ENCODE measurements at places on chromosomes 7 and 10.

DNA sequence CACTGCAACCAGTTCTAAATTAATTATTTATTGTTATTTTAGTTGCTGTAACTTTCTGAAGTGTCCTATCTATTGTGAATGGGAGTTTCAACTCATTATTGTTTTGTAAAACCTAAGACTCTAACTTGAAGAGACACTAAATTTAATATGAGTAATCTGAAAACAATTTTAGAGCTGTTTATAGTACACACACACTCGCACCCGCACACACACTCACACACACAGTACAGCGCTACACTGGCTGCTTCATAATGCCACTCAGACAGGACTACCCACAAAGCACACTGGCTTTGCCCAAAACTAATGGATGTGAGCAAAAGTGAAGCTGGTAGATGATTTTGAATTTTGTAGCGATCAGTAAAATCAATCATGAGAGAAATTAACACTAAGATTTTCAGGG lies 238.9 kb upstream of the ETV1 start:
- DNase-seq = no peak

DNA sequence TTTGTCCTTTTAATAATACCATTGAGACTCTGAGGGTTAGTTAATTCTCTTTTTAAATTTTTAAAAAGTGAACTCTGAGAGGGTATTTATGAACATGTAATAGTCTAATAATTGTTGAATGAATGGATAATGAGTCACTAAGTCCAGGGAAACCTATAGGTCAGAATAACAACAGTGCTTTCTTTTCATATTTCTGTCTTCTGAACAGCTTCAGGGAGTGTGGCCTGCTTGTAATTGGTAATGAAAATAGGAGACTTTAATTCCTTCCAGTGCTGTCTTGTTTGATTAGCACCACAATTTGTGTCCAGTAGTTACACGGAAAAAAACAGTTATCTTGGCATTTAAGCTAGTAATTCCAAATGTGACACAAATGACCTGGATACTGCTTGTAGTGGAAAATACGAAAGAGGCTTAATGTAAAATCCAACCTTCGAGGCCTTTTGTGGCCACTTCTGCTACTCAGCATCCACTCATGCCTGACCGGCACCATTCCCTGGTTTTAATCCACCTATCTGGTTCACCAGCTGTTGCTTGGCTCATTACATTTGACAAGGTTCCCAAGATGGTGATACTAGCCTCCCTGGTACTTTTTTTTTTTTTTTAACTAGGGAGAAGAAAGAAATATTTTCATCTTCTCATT lies 149.3 kb upstream of the IMMP2L start:
- DNase-seq = no peak

- DNase-seq = no peak
These were observed 318.0 kb downstream of the PAXIP1 start for GRCh38 chr7:154684666-154685563.

- DNase-seq = no peak
These were observed 334.0 kb upstream of the LRRTM3 start for GRCh38 chr10:66591865-66592264.

DNA sequence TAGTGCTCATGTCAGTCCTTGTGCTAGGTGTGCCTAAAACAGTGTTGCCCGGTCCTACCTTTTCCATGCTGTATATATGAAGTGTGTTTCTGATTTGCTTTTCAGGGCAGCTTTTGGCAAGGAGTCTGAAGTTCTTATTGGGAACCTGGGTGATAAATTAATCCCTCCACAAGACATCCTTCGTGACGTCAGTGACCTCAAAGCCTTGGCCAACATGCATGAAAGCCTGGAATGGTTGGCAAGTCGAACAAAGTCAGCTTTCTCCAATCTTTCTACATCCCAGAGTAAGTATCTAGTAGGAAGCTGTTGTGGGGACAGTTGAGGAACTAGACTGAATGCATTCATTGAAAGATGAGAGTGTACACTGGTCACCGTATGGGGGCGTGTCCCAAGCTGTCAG lies 189.4 kb upstream of the LRGUK start:
- no peak for DNase-seq

DNA sequence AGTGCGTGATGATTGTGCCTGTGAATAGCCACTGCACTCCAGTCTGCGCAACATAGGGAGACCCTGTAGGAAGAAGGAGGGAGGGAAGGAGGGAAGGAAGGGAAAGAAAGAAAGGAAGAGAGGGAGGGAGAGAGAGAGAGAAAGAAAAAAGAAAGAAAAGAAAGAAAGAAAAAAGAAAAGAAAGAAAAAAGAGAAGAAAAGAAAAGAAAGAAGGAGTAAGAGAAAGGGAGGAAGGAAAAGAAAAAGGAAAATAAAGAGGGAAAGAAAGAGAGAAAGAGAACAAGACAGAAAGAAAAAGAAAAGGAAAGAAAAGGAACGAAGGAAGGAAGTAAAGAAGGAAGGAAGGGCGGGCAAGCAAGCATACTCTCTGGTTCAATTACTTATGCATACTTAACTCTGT lies 112.9 kb upstream of the ANK3 start:
- no peak for DNase-seq

DNA sequence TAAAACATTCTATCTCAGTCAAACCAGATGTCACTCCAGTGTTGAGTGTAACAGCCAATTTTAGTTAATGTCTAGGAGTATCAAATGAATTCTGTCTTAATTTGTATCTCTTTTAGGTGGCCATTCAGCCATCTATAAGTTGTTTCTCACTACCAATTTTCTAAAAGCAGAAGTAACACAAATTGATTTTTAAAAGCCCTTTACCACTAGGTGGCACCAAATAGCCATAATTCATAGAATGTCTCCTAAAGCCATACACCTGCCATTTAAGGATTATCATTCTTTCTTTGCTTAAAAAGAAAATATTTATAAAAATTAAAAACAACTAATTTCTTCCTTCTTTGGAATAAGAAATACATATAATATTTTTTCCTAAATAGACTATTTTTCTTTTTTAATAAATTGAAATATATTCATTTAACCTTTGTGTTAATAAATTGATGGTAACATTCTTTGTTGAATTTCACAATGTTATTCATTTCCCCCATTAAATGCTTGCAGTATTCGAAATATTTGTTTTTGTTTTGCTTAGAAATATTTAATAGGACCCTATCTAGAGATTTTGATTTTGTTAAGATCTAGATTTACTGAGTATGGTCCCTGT lies 107.8 kb upstream of the PPP1R3A start:
- no peak for DNase-seq

- DNase-seq = no peak
These were observed 10.4 kb downstream of the TMEM270 start for GRCh38 chr7:73871163-73872011.

DNA sequence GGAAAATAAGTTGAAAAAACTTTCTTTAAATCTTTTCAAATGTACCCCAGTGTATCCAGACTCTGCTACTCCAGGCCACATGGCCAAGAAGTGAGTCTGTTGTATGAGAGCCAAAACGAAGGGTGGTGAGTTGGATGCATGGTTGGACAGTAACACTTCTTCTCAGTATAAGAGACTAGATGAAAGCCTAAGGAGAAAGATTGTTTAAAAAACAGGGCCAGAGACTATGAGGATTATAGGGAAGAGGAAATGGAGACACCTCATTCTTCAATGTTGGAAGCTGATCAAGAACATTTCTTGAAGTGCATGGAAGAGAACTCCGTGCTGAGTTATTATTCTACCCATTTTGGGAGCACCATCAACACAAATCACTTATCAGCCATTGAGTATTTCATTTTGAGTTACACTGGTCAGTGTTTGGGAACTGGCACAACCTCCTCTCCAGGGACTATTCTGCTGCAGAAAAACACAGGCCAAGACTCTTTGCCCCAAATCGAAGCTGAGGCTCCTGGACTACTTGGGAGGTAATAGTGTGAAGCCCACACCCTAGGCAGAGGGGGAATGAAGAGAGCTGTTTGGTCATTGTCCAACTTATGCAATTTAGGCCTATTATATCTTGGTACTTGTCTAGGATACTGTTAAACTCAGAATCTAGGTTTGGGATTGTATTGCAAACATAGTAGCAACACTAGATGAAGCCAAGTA lies 123.0 kb upstream of the SEC61G start:
- no peak for DNase-seq

- no peak for DNase-seq
These were observed 297.6 kb downstream of the MTERF1 start for GRCh38 chr7:91582799-91583477.

GRCh38 chr10:86148117-86148516 lies 218.5 kb downstream of the GRID1 start:
- no peak for DNase-seq

DNA sequence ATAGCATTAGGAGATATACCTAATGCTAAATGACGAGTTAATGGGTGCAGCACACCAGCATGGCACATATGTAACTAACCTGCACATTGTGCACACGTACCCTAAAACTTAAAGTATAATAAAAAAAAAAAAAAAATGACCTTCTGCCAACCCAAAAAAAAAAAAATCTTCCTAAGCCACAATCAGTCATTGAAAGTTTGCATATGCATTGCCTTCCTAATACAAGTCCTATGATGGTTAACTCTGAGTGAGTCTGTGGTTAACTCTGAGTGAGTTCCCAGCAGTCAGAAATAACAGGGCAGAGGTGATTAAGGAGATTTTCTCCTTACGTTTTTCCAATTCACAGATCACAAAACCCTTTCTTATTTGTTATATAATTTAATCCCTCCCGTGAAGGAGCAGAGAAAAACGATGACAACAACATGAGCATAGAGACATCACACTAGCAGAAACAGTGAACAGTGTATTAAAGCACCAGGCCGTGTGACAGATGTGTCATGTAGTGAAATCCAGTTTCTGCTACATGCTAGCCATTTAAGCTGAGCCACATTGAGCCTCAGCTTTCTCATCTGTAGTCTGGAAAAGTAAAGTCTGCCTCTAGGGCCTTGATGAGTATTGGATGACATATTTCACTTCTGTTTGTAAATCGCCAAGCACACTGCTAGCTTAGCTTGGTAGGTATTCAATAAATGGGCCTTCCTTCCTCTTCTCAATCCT lies 7.4 kb upstream of the RNF148 start:
- DNase-seq = no peak

DNA sequence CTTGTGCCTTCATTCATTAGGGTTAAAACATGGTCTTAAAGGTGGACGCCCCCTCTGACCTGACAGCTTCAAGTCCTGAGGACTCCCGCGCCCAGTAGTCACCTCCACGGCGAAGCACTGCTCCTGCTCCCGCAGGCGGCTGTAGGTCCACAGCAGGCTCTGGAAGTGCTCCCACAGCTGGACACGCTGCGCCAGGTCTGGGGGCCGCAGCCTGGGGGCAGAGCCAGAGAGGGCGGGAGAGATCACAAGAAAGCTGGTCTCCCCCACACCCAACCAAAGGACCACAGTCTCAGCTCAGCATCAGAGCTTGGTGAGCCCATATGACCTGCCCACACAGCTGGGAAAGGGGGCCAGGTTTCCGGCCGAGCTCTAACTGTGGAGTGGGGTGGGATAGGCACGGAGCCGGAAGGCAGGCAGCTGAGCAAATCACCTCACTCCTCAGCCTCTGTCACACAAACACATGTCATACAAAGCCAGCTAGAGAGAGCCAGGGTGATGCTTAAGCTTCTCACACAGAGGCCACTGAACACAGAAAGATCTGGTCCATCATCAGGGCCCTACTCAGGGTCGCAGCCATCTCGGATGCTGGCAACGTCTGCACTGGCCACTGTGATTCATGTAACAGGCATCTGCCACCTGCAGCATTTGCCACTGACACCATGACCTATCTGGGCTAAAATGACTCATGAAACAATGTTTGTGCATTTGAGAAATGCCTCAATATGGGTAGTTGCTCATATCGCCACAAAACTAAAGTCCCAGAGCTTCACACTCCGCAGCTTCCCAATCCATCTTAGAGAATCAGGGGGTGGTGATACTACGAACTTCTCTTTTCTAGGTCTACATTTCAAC lies 12.6 kb downstream of the HPS1 start:
- DNase-seq = no peak

DNA sequence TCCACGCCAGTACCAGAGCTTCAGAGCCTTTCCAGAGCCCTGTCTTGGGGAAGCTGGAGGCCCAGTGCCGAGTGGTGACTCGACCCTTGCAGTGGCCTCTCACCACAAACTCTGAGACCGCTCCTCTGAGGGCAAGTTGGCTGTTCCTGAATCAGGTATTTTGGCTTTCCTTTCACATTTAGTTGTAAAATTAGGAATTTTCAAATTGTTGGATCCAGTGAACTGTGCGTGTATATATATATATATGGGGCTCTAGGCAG lies 128.7 kb upstream of the UNC5B start:
- no peak for DNase-seq

DNA sequence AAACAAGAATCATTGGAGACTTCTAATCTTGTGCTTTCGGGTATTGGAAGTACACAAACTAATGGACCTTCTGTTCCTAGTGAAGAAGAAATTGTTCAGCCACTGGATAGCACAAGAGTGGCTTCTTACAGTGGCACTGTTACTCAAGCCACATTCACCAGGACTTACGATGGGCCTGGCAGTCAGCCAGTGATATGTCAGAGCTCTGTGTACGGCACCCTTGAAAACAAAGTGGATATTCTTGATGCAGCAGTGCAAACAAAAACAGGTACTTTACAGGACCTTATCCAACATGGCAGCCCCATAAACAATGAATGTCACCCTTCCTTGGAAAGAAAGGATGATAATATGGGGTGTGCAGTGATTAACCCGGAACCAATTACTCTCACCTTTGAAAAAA lies 61.6 kb downstream of the TASOR2 start:
- no peak for DNase-seq

GRCh38 chr7:22823142-22823497 lies 471 bp upstream of the TOMM7 start:
- DNase-seq = no peak

DNA sequence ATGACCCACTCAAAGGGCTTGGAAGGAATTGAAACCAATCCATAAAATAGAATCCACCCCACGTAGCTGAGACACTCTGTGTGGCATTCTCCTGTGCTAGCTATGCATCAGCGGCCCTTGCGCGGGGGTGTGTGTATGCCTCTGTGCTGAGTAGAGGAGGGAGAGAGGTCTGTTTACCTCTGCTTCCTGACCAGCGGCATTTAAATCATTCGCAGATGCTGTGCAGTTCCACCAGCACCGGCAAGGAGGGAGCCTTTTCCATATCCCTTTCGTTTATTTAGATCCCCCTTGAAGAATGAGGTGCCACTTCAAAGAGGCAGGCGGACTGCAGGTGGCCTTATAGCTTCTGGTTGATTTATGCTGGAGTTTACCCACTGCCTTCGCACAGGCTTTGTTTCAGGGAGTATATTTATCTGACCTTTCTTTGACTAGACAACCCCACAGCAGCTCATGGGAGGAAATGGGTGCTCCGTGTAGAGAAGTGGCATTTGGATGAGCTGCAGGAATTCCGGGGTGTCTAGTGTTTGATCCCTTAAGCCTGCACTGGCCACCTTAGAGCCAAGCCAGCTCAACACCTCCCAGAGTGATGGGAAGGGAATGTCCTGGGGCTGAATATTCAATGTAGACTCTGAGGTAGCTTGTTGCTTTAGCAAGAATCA lies 11.4 kb downstream of the C10orf53 start:
- DNase-seq = no peak

DNA sequence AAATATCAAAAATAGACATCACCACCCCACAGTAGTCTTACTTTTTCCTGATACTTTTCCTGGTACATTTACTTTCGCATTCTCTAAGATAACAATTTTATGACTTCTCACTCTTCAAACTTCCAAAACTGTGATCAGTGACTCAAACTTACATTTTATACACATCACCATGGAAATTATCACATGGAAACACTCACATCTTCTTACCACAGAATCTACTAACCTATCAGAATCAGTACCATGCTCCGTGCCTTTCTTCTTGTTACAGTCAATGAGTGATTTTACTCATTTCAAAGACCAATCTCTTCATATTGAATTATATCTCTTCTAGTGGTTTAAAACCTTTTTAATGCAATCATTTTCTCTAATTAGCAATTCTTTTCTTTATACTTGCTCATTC lies 120.3 kb downstream of the PTEN start:
- DNase-seq = no peak

GRCh38 chr7:41688012-41688625 lies 14.8 kb downstream of the INHBA start:
- no peak for DNase-seq
